ENCODE measurements at places on chromosomes 11 and 22.

GRCh38 chr11:10857459-10857708 is 469 bp downstream of the ZBED5 start:
- no peak for DNase-seq

DNA sequence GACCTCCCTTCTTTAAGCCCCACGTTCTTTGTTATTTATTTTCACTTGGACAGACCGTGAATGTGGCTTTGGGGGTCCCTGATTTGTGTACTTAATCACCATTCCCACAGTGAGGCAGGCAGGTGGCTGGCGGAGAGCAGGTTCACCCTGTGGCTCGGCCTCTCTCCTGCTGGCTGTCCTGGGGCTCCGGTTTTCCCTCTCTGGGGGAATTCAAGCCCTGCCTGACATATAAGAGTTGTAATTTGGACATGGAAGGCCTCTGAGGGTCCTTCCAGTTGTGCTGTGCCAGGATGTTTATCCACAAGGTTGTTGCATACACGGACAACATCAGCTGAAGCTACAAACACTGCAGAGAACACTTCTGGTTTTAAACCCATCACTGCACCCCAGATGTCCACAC is 824.5 kb downstream of the TBC1D22A start:
- no peak for DNase-seq

GRCh38 chr11:62613291-62613778 is 278 bp downstream of the ROM1 start:
- no peak for DNase-seq

DNA sequence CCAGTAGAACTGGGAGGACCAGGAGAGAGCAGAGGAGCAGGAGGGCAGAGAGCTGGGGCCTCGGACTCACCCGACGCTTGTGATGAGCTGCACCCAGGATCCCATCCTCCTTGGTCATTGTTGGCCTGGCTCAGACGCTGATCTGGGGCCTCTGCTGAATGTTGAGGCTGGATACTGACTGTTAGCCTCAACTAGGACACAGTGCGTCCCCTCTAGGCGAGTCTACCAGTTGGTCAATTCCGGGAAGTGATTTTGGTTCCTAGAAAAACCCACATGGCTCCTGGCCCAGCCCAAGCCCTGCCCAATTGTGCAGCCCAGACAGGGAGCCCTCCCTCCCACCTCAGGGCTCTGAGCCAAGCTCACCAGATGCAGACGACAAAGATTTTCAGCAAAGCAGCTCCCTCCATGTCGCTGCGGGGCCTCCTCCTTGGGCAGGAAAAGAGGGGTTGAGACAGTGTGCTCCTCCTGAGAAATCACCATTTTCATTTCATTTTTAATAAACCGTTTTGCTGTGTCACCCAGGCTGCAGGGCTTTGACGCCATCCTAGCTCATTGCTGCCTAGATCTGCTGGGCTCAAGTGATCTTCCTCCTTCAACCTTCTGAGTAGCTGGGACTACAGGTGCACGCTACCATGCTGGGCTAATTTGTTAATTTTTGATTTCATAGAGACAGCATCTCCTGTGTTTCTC is at the start of gene APOL4:
Gene APOL4 (minus strand): TSS at position 180 of the 690 bp plus-strand sequence. CDS start 75 bp downstream, at position 105.
- peak; percentile 33 for DNase-seq

DNA sequence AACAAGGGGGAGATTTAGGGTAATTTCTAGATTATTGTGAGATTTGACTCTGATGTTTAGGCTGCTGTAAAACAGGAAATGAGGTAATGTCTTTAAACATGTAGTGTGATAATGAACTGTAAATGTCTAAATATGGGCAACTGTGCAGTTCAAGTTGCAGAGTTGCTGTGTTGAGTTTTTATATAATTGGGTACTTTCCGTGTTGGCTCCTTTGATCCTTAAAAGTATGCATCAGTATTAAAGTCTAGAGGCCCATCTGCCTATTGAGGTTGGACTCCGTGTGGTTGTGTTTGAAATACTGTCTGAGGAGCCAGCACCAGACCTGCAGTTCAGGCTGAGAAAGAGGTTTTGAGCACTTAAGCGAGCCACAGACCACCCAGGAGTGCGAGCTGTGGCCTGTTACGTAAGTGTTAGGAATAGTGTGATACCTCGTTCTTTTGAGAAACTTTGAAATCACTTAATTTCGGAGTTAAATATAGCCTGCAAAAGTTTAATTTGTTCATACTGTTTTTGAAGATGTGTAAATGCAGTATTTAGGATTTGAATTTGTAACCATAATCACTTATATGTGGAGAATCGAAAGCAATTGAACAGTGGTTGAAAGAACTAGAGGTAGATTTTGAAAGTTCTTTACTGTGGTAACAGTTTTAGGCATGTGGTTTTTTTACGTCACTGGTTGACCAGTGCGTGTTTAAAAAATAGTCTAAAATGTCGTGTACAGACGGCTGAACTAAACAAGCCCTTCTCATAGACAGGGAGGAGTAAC is 9.0 kb downstream of the FAM118A start:
- DNase-seq, result peak; percentile 70

All from common myeloid progenitor, CD34-positive (primary cell).